ENCODE measurements at places on chromosomes 1 and 21. TPM values are rescaled to one million over a fixed set of nuclear protein-coding genes. Genes with fewer than 3 reads are reported as not detected.

- no peak for DNase-seq
- H3K4me1 ChIP-seq = no peaks in the 10 kb centered on the region
- no peak overlapping the region for H3K27ac ChIP-seq
- no peaks in the 10 kb centered on the region for H3K27me3 ChIP-seq
- no peak overlapping the region for H3K4me3 ChIP-seq
Observed at GRCh38 chr1:45913183-45913683, 109.8 kb downstream of the MAST2 start.

The CNKSR1 gene
- 6.0 TPM for total RNA-seq

The RBM8A gene
- total RNA-seq = 160 TPM

The C1orf87 gene
- total RNA-seq = not detected

DNA sequence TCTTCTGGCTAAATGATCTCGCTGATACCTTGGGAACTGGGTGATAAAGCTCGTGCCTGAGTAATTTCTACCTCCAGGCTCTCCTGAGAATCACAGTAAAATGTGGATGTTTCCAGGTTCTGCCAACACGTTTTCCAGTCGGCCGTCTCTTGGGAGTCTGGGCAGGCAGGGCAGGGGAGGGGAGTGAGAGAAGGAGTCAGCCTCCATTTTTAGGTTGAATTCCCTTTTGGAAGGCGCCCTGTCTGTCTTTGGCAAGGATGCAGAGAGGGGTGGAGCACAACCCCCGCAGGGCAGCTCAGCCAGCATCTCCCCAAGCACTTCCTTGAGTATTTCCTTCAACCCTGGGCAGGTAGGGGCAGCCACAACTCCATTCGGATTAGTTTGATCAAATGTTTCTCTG lies 15.5 kb upstream of the ACTRT2 start:
- H3K27me3 ChIP-seq = no peaks in the 10 kb centered on the region
- no peaks in the 10 kb centered on the region for H3K36me3 ChIP-seq
- H3K27ac ChIP-seq = no peak overlapping the region
- H3K4me1 ChIP-seq = no peaks in the 10 kb centered on the region

DNA sequence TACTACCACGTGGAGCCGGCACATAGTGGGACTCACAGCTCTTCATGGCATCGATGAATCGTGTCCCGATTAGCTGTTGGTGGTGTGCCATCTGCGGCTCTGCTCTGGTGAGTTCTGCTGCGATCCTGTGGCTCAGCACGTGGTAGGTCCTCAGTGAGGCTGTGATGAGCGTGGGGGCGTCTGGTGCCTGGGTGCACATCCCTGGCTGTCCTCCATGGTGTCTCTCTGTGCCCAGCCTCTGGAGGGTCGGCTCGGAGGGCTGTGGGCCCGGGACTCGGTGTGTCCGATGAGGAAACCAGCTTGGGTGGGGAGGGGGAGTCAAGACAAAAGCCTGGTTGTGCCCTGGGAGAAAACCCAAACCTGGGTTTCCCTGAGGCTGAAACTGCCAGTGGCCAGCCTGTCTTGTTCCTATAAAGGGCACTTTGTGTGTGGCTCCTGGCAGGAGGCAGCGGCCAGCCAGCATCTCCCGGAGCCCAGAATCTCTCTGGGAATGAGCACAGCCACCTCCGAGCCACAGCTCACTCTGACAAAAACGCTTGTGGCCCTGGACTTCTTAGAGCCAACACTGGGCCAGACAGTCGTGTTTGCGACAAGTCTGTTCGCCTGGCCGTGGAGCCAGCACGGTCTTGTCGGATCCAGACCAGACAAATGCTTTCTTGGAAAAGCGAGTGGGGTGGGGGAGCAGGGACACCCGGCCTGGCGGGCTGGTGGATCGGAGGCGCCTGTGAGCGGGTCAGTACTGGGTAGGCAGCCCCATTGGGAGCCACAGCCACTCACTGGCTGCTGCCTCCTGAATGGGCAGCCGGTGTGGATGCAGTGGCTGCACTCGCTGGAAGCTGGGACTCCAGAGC lies 31.8 kb downstream of the SPSB1 start:
- DNase-seq = no peak
- no peaks in the 10 kb centered on the region for H3K27me3 ChIP-seq
- no peak overlapping the region for H3K4me3 ChIP-seq
- no peaks in the 10 kb centered on the region for H3K4me1 ChIP-seq

The SPRR2E gene
- total RNA-seq = not detected

- H3K27ac ChIP-seq = no peak overlapping the region
- H3K4me1 ChIP-seq = peaks cover 4% of the 10 kb centered on the region
- H3K4me3 ChIP-seq = no peak overlapping the region
- peaks cover 13% of the 10 kb centered on the region for H3K27me3 ChIP-seq
- no peak for DNase-seq
Observed at GRCh38 chr1:226476066-226476465, 68.2 kb upstream of the PARP1 start.

- no peak overlapping the region for H3K4me3 ChIP-seq
- H3K27me3 ChIP-seq = peaks cover 9% of the 10 kb centered on the region
- DNase-seq = no peak
- H3K27ac ChIP-seq = no peak overlapping the region
- no peaks in the 10 kb centered on the region for H3K4me1 ChIP-seq
Observed at GRCh38 chr21:38269576-38269936, 12.8 kb downstream of the KCNJ15 start.

All from activated naive CD8-positive, alpha-beta T cell treated with anti-CD3 and anti-CD28 coated beads, Interleukin-2, amount 10 ng/mL, durations not matched to agents 7 days and 5 days (primary cell).